Adipose tissue (tissue), 3 donors: ENCODE measurements at places on chromosomes 1 and 21. TPM values are rescaled to one million over a fixed set of nuclear protein-coding genes. Genes with fewer than 3 reads are reported as not detected.

The LRRC39 gene
- 1.1 TPM for polyA plus RNA-seq

The EXTL1 gene
- 0.09 TPM for polyA plus RNA-seq

The PODN gene
- 209 TPM for polyA plus RNA-seq

The PRAMEF9 gene
- polyA plus RNA-seq = not detected

The WLS gene
- polyA plus RNA-seq = 25.3 TPM

The B3GALT5 gene
- 1.0 TPM for polyA plus RNA-seq
